ENCODE measurements at places on chromosomes 6 and 20.

GRCh38 chr20:51886341-51886740, 84.0 kb upstream of the SALL4 start:
- no peak for DNase-seq

- no peak for DNase-seq
Observed at GRCh38 chr20:44542890-44543289, 21.0 kb upstream of the SERINC3 start.

DNA sequence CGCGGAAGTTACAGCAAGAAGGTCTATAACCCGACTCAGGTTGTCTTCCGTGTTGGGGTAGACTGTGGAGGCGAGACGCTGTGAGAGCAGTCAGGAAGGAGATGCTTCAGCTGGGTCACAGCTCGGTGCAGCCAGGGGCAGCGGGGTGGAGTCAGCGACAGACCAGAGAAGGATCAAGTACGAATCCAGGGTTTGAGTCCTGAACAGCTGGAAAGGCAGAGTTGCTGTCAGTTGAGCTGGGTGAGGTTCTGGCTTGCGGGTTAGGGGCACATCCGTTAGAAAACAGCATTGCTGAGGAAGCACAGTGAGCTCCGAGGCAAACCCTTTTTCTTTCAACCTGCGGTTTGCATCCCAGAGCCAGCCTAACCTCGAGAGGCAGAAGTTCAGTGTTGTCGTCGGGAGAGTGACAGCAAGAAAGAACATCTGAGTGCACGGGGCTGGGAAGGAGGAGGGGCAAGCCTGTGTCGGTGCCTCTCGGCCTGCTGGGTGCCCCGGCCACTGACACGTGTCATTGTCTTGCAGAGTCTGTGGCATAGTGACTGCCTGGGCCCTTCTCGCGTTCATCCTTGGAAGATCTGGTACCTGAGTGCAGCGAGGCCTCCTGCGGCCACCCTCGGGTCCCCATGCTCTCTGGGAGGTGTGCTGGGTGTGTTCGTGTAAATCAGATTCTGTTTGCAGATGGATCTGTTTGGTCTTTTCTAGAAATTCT, 20.0 kb downstream of the PNLDC1 start:
- peak; percentile 46 for DNase-seq

GRCh38 chr6:113122060-113122459, 735.1 kb upstream of the MARCKS start:
- peak; percentile 52 for DNase-seq

- peak; percentile 76 for DNase-seq
Observed at GRCh38 chr20:20237093-20237959, 130.6 kb upstream of the INSM1 start.

- peak; percentile 32 for DNase-seq
Observed at GRCh38 chr20:59747671-59748515, 143.6 kb downstream of the PHACTR3 start.

DNA sequence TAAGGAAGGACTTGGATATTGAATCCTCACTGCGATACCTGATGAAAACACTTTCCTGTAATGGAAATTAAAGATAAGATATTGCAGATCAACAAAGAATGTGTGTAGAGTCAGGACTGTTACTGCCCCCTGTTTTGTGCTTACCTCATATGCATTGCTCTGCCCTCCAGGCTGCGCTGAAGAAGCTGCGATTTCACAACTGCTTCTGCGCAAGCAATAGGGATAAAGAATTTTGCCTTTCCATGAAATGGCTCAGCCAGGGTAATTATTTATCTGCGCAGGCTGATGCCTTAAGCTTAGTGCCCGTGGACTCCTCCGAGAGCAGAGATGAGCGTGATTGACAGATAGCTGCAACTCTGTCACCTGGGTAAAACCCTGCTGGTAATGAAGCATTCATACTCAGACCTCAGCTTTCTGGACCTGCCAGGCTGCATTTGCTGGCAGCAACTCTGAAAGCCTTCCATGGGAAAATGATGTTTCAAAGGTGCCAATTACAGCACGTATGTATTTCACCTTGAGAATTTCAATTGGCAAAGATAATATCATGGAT, 370.6 kb downstream of the SAMD5 start:
- DNase-seq = no peak

DNA sequence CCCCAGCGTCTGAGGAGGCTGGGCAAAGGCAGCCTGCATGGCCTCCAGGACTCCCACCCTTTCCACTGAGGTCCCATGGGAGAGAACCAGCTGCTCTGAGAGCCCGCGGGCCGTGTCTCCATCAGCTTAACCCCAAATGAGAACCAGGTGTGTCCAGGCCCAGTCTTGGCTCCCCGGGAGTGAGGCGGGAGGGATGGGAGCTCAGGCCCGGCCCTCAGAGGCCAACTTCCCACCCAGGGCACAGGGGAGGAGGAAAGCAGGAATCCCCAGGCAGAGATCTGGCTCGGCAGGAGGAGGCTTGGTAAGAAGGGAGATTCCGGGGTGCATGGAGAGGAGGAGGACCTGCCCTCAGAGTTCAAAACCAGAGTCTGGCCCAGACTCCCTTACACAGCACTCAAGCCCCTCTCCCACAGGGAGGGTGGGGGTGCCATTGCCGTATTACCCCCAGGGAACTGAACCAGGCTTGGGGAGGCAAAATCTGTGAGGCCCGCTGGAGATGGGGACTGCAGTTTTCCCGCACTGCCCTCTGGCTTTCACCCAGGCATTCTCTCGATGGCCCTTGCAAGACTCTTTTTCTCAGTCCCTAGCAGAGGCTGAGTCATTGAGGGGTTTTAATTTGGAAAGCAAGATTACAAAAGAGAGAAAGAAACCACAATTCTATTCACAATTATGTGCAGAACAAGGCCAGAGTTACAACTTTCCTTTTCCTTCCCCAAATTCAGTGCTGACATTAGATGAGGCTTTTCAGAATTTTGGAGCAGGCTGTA, 17.1 kb downstream of the FOXF2 start:
- DNase-seq = no peak

DNA sequence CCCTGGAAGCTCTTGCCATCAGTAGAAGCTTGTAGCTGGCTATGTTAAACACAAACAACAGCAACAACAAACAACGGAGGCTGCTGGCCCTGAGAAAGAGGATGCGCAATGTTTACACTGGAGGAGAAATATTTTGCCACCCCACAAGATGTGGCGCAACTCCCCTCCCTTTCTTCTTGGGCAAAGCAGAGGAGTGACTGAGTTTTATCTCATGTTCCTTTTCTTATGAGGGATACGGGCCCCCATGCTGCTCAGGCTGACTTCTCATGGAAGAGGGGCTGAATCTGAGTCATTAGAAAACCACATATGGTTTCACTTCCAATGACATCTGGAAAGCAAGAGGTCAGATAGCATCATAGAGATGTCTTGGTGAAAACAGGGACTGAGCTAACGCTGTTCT, 75.9 kb upstream of the HDDC2 start:
- DNase-seq = no peak

DNA sequence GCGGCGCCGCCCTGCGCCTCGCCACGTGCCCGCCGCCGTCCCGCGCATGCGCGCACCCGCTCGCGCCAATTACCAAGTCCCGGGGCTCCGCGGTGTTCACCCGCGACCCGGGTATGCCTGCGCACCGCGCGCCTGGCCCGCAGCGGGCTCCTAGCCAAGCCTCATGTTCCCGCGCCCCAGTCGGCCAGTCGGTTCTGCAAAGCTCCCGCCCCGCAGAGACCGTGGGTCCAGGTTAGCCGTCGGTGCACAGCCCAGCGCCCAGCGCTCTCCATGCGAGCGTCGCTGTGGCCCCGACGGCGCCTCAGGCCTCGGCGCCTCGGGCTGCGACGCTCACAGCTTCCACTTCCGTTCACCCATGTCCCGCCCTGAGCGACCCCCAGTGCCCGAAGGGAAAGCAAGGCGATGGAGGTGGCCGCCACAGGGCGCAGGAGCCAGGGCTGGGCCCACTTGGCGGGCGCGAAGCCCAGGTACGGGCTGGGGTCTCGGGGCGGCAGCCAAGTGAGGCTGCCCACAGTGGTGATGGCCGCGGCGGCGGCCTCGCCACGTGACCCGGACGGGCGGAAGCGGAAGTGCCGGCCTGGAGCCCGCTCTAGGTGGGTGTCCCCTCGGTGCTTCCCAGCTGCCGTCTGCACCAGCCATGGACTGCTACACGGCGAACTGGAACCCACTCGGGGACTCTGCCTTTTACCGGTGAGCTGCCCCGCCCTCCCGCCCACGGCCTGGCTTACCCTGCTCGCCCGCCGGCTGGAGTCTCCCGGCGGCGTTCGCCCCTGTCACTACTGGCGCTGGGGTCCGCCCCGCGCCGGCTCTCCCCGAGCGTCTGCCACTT, at the start of the genes PCED1A and VPS16:
PCED1A (minus strand) TSS at position 518 of the 829 bp plus-strand sequence. CDS start 743 bp downstream, outside the sequence.
VPS16 (plus strand) TSS at position 608 of the 829 bp plus-strand sequence; CDS start at position 638, 30 bp downstream.
- peak; percentile 99 for DNase-seq

- no peak for DNase-seq
Observed at GRCh38 chr6:39995633-39996032, 61.4 kb upstream of the MOCS1 start.

DNA sequence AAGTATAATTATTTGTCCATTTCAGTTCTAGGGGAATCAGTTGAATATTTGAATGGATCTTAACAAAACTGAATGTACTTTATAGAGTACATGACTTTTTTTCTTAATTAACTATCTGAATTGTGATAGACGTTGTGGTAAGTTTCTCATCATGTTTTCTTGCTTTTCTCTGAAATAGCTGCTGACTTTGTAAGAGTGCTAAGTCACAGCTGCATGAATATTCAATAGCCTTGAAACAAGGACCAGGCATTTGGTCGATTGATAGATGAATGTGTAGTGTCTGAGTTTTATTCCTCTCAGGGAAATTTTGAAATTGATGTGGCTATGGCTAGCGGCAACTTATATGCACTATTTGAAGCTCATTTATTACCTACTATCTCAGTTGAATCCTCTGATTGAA, 56.0 kb downstream of the ADGRB3 start:
- no peak for DNase-seq

Data from iPS-NIHi11 (cell line).